ENCODE measurements at places on chromosomes 5 and 9.
A peak's percentile ranks its signal among the peaks of the same experiment; 100 is the strongest.

DNA sequence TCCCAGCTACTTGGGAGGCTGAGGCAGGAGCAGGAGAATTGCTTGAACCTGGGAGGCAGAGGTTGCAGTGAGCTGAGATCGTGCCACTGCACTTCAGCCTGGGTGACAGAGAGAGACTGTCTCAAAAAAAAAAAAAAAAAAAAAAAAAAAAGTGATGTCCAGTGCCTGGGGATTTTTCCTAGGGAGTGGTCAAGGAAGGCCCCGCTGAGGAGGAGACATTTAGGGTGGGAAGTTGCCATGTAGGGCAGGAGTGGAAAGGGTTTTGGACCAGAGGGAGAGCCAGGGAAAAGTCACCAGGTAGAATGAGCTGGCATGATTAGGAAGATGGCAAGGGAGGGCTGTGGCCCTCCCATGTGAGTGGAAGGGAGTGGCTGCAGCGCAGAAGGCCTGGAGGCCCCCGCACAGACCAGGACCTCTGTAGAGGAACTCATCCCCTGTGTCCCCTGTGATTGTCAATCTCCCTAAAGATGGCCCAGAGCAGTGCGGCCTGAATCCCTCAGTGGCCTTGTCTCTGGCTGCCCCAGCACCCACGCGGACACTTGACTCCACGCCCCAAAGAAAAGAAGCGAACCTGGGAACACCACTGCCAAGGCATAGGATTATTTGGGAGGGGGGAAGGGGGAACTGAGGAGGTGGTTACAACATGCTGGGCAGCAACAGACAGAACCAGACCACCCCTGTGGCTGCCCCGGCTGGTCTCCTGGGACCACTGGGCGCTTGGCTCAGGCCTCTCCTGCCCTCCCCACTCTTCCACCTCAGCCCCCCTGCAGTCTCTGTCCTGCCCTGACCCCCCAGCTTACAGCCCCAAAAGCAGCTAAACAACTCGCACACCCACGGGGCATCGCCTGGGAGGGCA is 2.6 kb upstream of the SQSTM1 start:
- DNase-seq: no peak

DNA sequence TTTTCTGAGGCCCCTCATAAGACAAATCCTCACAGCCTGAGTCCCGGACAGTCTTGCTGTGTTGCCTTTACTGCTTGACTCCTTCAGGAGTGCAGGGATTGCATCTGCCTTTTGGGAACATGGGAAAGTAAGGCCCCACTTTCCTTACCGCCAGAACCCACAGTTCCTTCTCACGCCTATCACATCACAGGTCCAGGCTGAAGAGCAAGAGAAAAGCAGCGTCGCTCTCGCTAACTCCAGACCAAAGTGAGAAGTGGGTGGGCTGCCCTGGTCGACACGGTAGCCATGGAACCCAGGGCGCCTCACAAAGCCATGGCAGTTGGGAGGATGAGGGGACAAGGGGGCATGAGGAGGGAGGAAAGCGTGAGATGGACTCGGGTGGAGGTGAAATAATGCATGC is 7.9 kb upstream of the ZDHHC11 start:
- DNase-seq: no peak

DNA sequence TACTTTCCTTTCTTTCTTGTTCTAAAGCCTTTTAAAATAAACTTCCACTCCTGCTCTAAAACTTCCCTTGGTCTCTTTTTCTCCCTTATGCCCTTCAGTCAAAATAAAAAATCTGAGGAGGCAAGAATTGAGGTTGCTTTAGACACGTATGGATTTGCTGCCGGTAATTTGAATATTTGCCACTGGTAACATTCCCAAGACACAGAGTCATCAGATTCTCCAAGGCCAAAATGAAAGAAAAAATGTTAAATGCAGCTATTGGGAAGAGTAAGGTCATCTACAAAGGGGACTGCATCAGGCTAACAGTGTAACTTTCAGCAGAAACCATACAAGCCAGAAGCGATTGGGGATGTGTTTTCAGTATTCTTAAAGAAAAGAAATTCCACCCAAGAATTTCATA is 311.1 kb downstream of the CDH18 start:
- no peak for DNase-seq

DNA sequence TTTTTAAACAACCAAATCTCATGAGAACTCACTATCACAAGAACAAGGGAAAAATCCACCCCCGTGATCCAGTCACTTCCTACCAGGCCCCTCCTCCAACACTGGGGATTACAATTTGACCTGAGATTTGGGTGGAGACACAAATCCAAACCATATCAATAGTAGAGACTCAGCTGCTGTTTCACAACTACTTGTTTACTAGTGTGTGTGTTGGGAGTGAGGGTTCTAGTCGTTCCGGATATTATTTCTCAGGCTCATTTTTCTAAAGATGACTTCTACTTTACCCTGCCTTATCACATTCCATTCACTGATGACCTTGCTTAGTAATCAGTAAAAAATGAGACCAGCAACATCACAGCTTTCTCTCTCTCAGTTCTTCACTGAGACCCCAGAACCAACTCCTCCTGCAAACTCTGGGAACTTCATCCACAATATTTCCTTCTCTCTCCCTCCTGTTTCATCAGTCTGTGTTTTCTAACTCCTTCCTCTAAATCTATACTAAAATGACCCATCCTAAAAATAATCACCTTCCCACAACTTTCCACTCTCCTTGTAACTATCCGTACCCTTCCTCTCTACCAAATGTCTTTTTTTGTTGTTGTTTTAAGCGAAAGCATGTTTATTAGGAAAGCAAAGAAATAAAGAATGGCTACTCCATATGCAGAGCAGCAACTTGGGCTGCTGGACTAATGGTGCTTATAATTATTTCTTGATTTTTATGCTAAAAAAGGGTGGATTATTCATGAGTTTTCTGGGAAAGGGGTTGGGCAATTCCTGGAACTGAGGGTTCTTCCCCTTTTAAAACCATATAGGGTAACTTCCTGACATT is 121.5 kb upstream of the SPRY4 start:
- DNase-seq: peak; percentile 67

GRCh38 chr9:33138768-33139167 is 28.4 kb downstream of the B4GALT1 start:
- DNase-seq: no peak

DNA sequence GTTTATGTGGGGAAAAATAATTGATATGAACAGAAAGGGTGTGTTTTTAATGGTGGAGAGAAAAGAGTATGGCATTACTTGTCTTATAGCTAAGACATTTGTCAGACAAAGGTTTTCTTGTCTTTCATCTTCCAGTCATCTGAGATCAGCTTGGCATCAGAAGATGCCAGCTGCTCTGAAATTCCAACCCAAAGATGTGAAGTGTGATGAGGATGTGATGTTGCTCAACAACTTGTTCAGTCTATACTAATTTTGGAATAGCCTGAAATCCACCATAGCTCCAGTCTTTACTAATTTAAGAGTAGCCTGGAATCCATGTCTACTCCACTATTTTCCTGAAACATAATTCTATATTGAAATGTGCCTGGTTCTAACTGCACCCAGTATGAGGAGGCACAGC is 182.3 kb downstream of the CFAP90 start:
- no peak for DNase-seq

DNA sequence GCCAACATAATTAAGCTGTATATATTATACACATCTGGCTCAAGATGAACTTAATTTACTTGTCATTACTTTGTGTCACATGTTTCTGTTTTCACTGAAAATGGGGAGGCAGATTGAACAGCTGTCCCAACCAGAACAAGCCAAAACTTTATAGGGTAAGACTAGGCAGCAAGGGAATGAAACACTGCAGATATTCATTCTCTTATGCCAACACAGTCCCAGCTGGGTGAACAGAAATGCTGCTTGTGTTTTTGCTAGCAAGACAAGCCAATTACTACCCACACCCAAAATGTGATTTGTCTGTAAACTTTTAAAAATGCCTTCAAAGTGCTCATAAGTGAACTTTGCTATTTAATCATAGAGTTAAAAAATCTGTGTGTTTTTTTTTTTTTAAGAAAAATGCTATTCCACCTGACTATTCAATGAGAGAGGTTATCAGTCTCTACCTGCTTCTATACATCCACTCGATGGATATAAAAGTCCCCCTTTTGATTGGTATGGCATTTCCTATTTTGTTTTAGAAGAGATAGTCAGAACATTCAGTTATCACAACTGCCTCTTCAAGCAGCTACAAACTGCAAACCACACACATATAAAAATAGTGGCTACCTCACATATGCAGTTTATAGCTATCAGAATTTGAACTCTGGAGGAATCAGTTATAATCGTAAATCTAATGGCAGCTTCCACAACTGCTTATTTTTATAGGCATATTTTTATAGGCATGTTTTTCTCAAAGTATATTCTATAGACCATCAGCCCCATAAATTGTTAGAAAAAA is 91.9 kb upstream of the PPP1R2B start:
- no peak for DNase-seq

DNA sequence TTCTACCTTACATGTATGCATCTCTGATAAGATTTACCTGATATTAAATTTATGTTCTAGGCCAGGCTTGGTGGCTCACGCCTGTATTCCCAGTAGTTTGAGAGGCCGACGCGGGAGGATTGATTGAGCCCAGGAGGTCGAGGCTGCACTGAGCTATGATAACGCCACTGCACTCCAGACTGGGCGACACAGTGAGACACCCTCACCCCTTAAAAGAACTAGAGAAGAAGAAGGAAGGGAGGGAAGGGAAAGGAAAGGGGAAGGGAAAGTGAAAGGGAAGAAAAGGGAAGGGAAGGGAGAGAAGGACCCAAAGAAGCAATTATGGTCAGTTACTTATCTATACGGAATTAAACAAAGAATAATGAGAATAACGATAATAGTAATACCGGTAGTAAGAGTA is 1.2 kb upstream of the RFK start:
- no peak for DNase-seq

DNA sequence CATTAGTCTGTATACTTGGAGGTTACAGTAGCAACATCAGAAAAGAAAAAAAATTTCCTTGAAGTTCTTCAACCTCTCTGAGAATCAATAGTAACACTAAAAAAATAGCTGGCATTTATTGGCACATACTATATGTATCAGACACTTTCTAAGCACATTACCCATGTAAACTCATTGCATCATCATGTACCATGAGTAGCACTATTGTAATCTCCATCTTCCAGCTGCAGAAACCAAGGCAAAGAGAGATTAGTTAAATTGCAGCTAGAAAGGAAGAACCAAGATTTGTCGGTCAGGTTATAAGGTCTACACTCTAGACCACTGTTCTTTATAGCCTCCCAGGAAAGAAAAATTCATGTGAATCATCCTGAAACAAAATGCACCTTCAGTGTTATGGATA is 31.4 kb upstream of the RAB3C start:
- DNase-seq: no peak

GRCh38 chr5:94885931-94886330 is 267.5 kb downstream of the SLF1 start:
- no peak for DNase-seq

GRCh38 chr5:173245319-173246134 is 10.5 kb upstream of the NKX2-5 start:
- no peak for DNase-seq
